ENCODE measurements at places on chromosomes 11 and 22. TPM values are rescaled to one million over a fixed set of nuclear protein-coding genes. Genes with fewer than 3 reads are reported as not detected.

The OR52H1 gene
- total RNA-seq = 1.4 TPM

The RIC3 gene
- total RNA-seq = 31.1 TPM

The GPHA2 gene
- 0.45 TPM for total RNA-seq

The OR52B2 gene
- not detected for total RNA-seq

The HYLS1 gene
- 3.7 TPM for total RNA-seq

The E2F8 gene
- total RNA-seq = 0.20 TPM
